Fibroblast of lung (primary cell): ENCODE measurements at places on chromosomes 2 and 18. TPM values are rescaled to one million over a fixed set of nuclear protein-coding genes. Genes with fewer than 3 reads are reported as not detected.

- DNase-seq = peak; percentile 79
Observed at GRCh38 chr18:57803103-57803969, at the start of gene ATP8B1. TSS of gene ATP8B1 (minus strand) at chr18:57803315. CDS start at chr18:57731807, 71,508 bp downstream.

The SLC25A12 gene
- polyA plus RNA-seq = 25.9 and 26.7 TPM in 2 replicates

The FHL2 gene
- 415 and 421 TPM in 2 replicates for polyA plus RNA-seq

DNA sequence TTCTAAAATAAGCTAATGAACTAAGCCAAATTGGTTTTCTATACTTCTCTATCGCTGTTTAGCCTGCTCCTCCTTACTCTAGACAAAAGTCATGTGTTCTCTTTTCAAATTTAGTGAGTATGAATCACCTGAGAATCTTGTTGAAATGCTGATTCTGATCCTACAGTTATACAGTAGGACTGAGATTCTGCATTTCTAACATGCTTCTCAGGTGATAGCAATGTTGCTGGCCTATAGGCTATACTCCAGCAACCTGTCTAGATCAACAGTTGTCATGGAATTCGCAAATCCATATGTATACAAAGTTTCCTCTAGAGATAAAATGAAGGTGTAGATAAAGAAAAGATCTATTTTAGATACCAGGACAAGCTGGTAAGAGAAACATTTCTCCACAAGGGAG is 62.9 kb downstream of the MEMO1 start:
- DNase-seq = no peak

GRCh38 chr18:74446631-74447403 is 10.3 kb downstream of the DIPK1C start:
- no peak for DNase-seq

DNA sequence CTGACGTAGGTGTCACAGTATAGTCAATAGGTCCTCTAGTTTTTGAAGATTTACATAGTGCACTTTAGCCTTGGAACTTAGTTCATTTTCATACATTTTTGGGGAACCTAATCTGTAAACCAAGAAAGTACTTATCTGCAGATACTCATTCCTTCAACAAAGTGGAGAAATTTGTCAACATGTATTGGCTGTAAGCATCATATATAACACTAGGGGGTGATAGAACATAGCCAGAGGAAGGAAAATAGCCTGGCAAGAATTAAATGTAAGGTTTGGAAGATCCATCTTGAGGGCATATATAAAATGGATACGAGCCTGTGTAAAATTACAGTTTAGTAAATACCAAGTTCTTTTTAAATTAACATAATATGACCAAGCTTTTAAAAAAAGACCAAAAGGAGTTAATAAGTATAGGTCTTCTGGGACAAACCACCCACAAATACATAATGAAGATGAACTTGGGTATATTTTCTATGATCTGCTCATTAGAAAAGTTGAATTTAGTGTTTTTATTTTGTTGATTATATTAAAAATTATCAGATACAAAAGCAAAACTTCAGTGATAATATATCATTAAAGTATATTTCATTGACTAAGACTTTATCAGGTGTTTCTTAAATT is 18.2 kb downstream of the RPL37A start:
- no peak for DNase-seq
